ENCODE measurements at places on chromosomes 7 and 10.

- DNase-seq, result no peak
Measured at GRCh38 chr10:94232711-94233383, 129.9 kb downstream of the NOC3L start.

DNA sequence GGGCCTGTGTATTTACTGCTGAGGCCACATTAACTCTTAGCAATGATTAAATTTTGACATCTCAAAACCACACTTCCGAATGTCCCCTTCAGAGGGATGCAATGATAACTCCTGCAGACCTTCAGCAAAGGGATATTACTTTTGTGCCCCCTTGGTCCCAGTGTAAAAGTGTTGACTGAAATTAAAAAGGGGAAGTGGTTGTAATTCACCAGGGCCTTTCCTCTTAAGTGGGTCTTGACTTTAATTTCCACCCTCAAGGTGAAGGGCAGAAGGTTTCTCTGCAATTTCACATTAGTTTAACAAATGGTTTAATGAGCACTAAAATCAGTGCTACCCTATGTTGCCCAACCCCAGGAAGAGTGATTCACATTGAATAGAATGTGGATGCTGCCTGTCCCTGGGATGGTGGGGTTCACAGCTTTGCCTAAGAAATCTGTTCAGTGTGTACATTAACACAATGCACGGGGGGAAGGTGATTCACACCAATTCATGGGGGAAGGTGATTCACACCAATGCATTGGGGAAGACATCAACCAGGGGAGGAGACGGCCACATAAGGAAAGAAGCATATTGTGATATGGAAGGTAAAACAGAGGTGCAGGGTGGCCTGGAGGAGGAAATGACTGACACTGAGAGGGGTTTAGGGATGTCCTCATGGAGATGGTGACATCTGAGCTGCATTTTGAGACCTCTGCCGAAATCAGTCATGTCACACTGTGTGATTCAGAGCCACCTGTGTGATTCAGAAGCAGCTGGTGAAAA is 19.4 kb upstream of the TNS3 start:
- no peak for DNase-seq

DNA sequence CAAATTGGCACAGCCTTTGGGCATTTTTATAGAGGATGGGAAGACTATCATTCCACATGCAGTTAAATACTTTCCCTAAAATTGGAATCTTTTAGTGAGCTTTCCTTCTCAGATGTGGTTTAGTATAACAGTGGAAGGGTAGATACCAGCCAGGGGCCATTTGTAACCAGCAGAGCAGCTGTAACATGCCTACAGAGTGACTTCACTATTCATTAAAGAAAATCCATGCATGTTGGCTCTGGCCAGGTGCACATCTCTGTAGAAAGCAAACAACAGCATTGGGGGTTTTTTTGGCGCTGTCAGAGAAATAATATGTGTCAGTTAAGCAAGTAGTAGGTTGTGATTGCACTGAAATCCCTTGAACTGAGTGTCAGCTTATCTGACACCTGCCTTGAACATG is 115.6 kb downstream of the LHFPL3 start:
- no peak for DNase-seq

- DNase-seq, result no peak
Measured at GRCh38 chr7:35752742-35753141, 48.1 kb upstream of the SEPTIN7 start.

GRCh38 chr10:71999360-72000072 is 35.3 kb downstream of the CHST3 start:
- DNase-seq, result no peak

- no peak for DNase-seq
Measured at GRCh38 chr10:84525120-84525806, 196.9 kb downstream of the CCSER2 start.

DNA sequence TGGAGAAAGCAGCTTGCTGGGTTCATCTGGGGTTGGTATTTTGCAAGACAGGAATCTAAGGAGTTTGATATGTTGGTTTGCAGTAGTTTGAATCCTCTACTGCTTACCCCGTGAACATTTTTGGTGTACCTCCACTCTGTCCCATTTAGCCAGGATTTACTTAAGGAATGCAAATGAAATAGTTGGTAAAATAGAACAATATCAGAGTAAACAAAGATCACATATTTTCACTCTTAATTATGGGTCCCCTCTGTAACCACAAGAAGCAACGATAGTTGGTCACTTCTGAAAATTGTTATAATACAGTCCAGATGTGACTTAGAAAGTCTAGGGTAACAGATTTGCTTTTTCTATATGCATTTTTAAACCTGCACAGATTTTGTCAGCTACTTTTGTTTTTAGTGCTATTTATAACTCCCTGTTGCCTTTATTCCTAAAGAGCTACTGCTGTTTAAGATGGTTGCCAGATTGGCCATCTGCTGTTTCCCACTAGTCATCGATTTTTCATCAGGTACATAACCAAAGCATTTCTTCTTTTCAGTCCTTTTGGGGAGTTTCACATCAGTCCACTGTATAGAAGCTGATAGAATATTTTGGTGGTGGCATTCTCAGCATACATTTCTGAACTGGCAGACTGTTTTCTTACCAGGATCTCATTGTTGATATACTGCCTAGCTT is 37.6 kb downstream of the MAPK8 start:
- DNase-seq, result no peak
